RPMI7951 (cell line): ENCODE measurements at places on chromosomes 11 and 22. TPM values are rescaled to one million over a fixed set of nuclear protein-coding genes. Genes with fewer than 3 reads are reported as not detected.
A peak's percentile ranks its signal among the peaks of the same experiment; 100 is the strongest.

The ZNF280B gene
- 0.59 and 0.96 TPM in 2 replicates for total RNA-seq

GRCh38 chr22:27134315-27134701 lies 476.9 kb downstream of the MIAT start:
- peak; percentile 94 for DNase-seq

DNA sequence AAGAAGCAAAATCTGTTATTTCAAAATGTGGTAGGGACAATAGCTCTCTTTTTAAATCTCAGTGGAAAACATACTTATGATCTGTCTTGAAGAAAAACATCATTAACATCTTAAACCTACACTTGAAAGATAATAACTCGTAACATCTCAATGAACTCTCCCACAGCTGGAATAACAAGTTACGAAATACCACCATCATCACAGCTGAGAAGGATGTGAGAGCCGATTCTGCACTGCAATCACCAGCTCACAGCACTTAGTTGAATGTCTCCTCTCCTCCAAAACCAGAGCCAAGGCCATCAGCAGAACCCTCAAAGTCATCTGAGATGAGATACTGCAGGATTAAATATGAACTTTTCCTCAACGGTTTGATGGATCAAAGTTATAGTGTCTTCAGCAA lies 124.3 kb downstream of the ARHGAP20 start:
- no peak for DNase-seq

- no peak for DNase-seq
Measured at GRCh38 chr11:67289226-67289650, at the start of gene ANKRD13D. ANKRD13D (plus strand) TSS chr11:67289303; CDS start chr11:67289461, 158 bp downstream.

DNA sequence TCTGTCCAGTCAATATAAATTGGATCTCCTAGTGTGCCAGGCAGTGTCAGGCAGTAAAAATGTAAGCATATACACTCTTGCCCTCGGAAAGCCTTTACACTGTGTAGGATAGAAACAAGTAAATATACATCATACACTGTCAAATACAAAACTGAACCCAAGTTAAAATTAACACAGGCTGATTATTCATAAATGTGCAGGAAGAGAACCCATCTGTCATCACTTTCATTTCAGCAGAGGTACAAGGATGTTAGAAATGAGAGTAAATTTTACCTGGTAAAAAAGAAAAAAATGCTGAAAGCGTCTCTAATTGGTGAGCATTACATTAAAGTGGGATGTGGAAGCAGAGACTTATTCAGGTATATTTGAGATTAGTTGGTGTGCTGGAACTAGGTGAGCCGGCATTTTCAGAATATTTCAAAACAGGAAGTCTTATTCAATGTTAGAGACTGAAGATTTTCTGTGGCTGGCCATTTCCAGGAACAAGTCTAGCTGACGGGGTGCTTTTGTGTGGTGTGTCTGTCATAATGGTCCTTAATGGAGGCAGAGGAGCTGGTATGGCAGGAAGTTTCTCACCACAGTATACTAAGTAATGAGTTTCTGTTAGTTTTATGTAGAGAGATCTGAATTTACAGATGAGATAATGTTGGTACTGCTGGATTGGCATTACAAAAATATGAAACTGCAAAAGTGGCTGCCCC lies 192.6 kb downstream of the CASP12 start:
- peak; percentile 1 for DNase-seq

DNA sequence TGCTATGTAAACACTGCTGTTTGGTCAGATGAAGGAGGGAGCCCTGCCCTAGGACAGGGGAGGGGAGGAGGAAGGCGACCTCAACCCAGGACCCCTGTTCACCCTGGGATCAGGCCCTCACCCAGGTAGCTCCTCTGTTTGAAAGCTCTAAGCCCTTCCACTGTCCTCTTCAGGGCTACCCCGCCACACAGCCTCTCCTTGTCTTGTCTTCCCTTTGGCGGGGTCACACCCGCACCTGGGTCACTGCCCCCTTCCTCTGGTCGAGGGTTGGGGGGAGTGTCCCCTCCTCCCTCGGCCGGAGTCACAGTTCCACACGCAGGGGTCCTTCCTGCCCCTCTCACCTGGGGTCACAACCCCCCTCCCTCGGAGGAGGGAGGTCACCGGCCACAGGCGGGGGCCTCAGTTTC lies 463 bp upstream of the PTPMT1 start:
- no peak for DNase-seq

- peak; percentile 59 for DNase-seq
Measured at GRCh38 chr11:126340960-126341606, 14.4 kb upstream of the ST3GAL4 start.

DNA sequence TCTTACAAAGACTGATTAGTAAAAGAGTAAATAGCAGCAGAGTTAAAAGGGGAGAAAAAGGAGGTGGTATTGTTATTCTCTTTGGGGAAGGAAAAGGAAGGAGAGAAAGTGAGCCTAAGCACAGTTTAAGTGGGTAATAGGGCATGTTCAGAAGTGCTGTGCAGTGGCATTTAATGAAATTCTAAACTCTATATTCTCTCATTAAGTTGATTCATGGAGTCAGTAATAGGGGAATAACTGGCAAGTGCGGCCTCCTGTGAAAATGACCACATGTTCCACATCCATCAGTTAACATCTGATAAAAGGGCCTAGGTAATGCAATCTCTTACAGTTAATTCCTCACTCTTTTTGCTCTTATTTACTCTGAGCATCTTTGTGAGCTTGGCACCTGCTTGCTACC lies 516.7 kb downstream of the JRKL start:
- DNase-seq: no peak

DNA sequence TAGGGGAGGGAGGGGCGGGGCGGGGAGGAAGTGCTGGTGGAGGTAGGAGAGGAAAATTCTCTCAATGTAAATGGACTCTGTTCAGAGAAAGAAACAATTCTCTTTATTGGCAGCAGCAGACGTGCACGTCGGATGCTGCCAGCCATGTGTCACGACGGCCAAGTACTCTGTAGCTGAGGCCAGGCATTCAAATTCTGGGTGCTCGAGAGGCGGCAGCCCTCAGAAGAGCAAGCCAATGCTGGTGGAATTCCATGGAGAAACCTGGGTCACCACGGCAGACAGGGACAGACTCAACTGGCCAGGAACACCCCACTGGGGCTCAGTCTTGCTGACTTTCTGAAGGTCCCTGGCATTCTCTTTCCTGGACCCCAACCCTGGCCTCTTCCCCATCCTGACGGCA lies 90.8 kb downstream of the ABTB2 start:
- no peak for DNase-seq
